ENCODE measurements at places on chromosomes 12 and 14.

- DNase-seq: no peak
These were observed 46.9 kb downstream of the KLHL28 start for GRCh38 chr14:44914849-44915248.

- DNase-seq: no peak
These were observed 39.4 kb downstream of the FAM222A start for GRCh38 chr12:109753054-109753401.

DNA sequence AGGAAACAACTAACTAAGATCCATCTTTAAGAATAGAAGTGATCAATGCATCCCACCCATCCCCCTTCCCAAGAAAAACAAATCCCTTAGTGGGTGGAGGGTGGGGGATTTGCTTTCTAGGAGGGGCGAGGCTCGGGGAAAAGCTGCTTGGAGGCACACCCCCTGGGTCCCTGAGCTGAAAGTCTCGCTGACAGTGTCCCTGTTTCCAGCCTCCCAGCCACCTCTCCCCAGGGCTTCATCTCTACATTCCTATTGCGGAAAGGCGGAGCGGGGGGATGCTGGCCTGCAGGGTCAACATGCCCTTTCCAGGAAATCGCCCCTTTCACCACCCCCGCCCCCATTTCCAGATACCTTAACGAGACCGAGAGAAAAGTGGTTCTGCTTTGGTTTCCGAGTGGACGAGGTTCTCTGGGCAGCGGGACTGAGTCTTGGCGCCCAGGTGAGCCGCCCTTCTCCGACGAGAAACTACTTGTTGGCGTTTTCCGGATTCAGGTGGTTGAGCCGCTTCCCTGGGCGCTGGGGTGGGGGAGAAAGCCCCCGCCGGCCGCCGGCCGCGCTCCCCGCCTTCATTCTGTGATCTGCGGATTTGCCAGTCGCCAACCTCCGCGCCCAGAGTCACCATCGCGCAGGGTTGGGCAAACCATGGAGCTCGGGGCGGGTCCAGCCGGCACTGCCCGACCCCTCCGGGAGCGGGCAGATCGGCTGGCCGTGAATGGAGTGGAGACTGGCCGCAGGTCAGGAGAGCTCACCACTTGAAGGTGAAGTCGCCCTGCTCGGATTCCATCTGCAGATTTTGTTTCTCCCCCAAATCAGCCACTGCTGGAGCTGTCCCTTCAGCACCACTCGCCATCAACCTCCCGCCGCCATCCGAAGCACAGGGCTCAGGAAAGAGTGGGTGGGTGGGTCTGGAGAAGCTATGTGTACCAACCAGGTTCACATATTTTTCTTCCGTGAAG is 505 bp downstream of the KCNC2 start:
- DNase-seq: peak; percentile 28

- DNase-seq: no peak
These were observed 201.2 kb downstream of the DAD1 start for GRCh38 chr14:22387776-22388241.

- no peak for DNase-seq
These were observed 18.3 kb downstream of the SLC38A2 start for GRCh38 chr12:46354111-46354801.

DNA sequence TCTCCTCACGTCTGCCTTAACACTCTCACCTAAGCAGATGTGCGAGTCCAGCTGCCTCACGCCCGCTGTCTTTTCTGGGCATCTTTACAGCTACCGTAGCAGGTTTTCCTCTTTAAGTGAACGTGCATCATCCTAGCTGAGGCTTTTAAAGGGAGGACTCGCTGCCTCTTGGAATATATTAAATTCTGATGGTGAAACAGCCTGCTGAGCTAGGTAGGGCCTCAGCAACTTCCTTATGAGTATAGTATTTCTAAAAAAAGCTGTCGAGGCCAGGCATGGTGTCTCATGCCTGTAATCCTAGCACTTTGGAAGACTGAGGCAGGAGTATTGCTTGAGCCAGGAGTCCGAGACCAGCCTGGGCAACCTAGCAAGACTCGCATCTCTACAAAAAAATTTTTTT is 32.2 kb downstream of the TESC start:
- no peak for DNase-seq

DNA sequence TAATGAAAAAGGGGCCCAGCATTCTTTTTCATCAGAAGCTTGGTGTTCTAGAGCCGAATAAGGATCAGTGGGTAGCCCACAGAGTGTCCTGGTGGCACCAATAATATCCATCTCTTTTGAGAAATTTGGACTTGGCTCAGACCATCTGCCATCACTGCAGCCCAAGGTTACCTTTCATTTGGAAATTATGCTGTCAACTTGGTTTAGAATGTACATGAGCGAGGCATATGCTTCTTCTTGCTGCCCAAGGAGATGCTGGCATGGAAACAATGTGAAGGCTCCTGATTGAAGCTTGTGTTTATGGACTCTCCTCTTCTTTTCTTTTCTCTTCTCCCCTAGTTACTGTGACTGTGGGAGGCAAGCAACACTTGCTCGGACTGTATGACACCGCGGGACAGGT is 50.0 kb downstream of the GPHB5 start:
- no peak for DNase-seq

- no peak for DNase-seq
These were observed 128.7 kb downstream of the KCNH5 start for GRCh38 chr14:62916551-62916950.

DNA sequence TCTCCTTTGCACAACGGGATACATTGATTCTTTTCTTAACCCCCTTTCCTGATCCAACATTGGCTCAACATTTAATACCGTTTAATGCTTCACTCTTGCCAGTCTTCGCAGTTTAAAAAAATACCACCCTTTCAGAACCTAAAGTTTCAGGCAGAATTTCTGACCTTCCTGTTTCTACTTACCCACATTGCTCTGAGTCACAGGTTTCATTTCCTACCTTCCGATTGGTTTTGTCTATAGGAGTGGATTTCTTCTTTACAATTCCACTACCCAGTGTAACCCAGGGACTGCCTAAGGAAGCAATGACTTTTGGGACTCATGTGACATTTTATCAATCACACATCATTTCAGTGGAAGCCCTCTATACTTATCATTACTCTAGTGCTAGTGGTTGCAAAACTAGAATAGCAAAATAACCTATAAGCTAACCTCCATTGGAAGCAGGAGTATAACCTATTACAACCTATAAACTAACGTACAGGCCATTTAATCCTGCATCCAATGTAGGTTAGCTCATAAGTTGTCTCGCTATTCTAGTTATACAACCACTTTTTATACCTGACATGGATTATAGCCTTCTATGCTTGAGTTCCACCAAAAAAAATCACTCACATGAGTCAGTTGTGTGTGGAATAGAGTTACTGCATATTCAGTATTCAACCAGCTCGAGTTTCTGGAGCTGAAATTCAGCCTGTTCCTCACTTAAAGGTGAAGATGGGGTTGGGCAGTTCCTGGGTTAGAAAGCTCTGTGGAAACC is 64.9 kb upstream of the KITLG start:
- DNase-seq: no peak

GRCh38 chr12:1719139-1719538 is 28.3 kb downstream of the ADIPOR2 start:
- no peak for DNase-seq

GRCh38 chr12:51926718-51927117 is 19.4 kb downstream of the ACVRL1 start:
- DNase-seq: peak; percentile 30

DNA sequence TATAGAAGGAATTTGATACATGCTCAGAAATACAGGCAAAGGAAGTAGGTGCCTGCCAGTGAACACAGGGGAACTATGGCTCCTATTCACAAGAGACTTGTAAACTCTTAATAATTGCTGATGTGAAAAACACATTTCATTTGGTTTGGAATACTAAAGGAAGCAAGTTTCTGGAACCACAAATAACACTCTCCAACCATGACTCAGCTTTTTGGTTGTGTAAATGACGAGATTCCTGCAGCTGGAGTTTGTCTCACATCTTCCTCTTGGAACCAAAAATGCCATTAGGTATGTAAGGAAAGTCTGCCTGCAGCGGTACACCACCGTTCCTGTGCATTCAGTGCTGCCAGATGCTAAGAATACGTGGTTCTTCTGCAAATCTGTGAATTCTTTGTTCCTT is 4.5 kb upstream of the OR11H6 start:
- no peak for DNase-seq

- DNase-seq: no peak
These were observed 57.5 kb upstream of the TMCC3 start for GRCh38 chr12:94707892-94708291.

DNA sequence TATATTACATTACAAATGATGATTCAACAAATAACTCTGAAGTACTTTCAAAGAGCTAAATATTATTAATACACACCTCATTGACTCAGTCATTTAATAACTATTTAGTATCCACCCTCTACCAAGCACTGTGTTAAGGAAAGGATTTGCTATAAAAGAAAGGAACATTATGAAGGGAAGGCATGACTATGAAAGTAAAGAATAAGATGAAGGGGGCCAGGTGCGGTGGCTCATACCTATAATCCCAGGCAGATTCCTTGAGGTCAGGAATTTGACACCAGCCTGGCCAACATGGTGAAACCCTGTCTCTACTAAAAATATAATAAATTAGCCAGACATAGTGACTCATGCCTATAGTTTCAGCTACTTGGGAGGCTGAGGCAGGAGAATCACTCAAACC is 107.9 kb downstream of the PLCZ1 start:
- no peak for DNase-seq
